Hippocampal formation (tissue), 2 donors: ENCODE measurements at places on chromosomes 12 and 14.
A peak's percentile ranks its signal among the peaks of the same experiment; 100 is the strongest.

- no peak for DNase-seq
Measured at GRCh38 chr12:18716236-18716635, 21.6 kb downstream of the PLCZ1 start.

- DNase-seq = no peak
Measured at GRCh38 chr14:47846008-47846407, 170.6 kb upstream of the MDGA2 start.

DNA sequence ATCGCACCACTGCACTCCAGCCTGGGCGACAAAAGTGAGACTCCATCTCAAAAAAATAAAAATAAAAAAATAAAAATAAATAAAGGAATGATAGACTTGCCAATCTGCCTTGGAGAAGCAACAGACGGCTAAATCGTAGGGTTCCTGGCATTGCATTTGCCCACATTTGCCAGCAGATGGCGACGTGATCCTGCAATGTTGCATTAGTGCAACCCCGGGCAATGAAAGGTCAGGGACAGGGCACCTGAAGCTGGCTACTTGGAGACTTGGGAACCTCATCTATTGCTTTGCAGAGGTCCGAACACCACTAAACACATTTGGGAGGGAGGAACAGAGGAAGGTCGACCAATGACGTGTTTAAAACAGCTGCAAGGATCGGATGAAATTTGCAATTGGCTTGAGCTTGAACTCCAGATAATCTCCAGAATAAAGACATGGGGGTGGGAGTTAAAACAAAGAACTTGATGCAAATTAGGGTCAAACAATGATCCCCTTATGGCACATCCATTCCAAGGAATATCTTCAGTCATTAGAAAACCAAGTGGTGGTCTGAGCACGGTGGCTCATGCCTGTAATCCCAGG, 34.6 kb downstream of the SPRING1 start:
- DNase-seq = peak; percentile 39

GRCh38 chr12:40911676-40912075, 219.4 kb downstream of the CNTN1 start:
- no peak for DNase-seq

DNA sequence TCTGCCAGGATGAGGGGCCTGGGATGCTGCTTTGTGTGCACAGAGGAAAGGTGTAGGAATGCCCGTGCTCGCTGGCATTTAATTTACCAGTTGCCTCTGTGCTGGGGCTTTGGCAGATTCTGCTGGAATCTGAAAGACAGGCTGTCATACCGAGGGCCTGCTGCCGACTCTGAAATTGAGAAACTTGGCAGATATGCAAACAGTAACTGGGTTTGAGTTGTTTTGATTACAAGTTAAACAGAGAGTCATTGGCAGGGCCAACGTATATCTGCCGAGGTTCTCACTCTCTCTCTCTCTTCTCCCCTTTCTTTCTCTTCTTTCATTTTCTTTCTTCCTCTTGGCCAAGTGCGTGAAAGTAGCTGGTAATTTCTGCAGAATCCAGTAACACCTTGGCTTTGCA, 618.7 kb downstream of the VRK1 start:
- DNase-seq = no peak

- no peak for DNase-seq
Measured at GRCh38 chr14:103846543-103847450, 578 bp downstream of the PPP1R13B start.

DNA sequence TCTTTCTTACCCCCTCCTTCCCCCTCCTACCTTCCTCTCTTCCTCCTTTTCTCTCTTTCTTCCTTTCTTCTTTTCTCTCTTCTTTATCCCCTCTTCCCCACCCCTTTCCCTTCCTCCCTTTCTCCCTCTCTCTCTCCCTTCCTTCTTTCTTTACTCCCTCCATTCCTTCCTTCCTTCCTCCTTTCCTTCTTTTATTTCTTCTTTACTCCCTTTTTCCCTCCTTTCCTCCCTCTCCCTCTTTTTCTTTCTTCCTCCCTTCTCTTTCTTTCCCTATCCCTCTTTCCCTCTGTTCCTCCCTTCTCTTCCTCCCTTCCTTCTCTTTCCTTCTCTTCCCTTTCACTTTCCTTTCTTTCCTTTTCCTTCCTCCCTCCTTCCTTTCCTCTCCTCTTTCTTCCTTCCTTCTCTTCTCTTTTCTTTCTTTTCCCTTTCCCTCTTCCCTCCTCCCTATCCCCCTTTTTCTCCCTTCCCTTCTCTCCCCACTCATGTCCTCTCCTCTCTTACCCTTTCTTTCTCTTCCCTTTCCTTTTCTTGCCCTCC, 302.3 kb upstream of the TBX3 start:
- no peak for DNase-seq

DNA sequence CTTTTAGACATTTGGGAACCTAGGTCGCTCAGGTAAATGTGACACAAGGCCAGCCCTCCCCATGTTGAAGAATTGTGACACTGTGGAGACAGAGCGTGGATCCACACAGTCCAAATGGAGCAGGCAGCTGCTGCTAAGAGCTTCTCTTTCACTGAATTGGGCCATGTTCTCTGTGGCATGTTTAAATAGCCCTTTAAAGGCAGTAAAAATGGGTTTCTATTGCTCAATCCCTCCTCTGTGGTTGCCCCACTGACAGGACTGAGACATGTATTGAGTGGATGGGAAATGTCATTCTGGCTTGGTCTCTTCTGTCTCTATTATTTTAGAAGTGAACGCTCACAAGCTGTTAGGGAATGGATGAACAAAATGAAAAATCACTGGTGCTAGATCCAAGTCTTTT, 84.0 kb upstream of the PRICKLE1 start:
- DNase-seq = no peak

- no peak for DNase-seq
Measured at GRCh38 chr12:92928421-92928961, 604 bp downstream of the EEA1 start.

DNA sequence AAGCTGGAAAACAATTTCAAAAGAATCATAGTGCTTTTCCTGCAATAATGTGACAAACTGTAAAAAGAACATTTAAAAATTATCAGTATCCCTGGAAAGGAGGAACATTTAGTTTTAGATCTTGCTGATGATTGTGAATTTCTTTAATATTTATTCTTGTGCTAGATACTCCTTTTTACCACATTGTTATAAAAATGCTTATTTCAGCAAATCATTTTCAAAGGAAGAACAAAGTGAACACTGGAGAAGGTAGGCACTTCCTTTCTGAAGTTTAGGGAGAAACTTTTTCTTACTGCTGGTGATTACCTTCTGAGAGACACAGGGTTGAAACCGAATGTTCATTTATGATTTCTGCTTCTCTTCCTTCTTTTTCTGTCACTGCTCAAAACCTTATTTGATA, 45.1 kb upstream of the C12orf75 start:
- no peak for DNase-seq

- DNase-seq = no peak
Measured at GRCh38 chr14:45253754-45254310, 830 bp upstream of the MIS18BP1 start.

DNA sequence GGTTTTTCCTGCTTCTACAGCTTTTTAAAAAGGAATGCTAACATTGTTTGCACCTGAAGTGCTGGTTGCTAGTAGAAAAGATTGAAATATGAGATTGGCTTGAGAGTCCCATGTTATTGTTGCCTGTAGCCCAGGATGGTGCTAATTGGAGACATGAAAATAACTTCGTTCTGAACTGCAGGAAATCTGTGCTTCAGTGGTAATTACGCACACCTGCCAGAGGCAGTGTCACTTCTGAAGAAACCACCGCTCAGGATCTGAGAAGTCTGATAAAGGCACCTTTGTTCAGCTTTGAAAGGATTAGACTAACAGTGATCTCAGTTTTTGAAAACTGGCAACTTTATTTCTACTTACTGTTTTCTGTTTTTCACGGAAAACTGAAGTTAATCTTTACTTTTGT, 15.5 kb upstream of the ATP6V0A2 start:
- DNase-seq = no peak

DNA sequence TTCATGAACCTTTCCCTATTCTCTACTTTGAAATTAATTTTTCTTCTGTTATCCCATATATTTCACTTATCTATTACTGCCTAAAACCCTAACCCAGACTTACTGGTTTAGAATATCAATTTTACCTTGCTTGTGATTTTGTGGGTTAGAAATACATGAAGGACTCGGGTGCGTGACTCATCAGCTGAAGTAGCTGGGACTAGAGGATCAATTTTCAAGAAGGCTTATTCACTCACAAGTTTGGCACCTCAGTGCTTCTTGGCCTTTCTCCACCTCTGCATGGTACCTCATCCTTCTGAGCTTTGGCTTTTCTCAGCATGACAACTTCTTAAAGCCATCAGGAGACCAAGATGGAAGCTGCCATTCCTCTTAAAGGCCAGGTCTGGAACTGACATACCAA, 57.8 kb downstream of the TMEM117 start:
- no peak for DNase-seq

GRCh38 chr14:105413544-105413886, 6.1 kb upstream of the MTA1 start:
- DNase-seq = no peak

- no peak for DNase-seq
Measured at GRCh38 chr14:69845787-69846186, 33.4 kb upstream of the SMOC1 start.

DNA sequence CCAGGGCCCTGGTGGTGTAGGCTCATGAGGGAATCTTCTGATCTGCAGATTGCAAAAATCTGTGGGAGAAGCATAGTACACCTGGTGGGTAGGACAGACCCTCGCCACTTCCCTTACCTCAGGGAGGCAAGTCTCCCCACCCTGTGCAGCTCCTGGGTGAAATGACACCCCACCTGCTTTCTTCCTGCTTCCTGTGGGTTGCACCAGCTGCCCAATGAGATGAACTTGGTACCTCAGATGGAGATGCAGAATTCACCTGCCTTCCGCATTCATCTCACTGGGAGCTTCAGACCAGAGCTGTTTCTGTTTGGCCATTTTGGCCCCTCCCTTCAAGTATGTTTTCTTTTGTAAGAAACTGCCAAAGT, 4.7 kb downstream of the CLEC2D start:
- DNase-seq = no peak

DNA sequence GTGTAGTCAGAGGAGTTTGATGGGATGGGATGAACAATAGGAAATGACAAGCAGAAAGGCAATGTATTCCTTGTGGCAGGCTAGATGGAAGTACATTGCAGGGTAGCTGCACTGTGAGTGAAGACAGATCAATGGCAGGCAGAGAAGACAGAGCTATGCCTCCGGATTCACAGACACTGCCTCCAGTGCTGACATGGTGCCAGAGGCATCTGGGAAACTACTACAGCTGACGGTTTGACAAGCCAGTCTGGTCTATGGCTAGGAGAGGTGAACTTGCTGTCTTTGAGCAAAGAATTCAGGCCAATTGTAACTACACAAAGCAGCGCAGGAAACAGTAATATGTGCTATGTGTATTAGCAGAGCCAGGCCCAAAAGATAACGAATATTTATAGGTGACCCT, 193.5 kb downstream of the DIO2 start:
- no peak for DNase-seq

- DNase-seq = no peak
Measured at GRCh38 chr12:86349196-86349595, 93.0 kb upstream of the MGAT4C start.

DNA sequence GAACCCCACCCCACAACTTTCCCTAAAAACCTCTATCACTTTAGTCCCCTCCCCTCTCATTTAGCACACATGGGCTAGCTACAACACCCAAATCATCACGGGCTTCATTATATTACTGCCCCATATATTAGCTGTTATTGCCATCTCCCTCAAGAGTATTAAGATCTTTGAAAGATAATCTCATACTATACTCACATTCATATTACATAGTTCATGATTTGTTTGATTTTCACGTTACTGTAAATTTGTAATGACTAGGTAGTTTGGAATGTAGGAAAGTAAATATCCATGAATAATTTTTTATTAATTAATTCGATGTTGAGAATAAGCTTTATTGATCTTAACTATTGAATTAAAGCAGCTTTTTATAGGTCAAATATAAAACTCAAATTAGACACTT, 7.9 kb downstream of the DICER1 start:
- no peak for DNase-seq

DNA sequence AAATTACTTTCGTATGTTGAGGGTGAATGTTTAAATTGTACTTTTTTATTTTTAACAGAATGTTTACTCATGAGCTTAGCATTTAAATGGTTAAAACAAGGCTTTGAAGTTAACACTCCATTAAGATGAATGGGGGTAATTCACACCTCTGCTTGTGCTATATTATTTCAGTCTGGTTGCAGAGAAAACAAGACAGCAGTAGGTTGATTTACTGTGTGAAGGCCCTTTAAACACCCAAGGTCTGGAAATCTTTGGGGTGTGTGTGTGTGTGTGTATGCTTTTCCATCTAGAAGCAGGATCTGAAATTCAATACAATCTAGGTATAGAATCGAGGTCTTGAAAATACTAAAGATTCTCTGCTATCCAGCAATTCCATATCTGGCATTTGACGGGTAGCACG, 83.8 kb downstream of the SLC38A6 start:
- DNase-seq = no peak

DNA sequence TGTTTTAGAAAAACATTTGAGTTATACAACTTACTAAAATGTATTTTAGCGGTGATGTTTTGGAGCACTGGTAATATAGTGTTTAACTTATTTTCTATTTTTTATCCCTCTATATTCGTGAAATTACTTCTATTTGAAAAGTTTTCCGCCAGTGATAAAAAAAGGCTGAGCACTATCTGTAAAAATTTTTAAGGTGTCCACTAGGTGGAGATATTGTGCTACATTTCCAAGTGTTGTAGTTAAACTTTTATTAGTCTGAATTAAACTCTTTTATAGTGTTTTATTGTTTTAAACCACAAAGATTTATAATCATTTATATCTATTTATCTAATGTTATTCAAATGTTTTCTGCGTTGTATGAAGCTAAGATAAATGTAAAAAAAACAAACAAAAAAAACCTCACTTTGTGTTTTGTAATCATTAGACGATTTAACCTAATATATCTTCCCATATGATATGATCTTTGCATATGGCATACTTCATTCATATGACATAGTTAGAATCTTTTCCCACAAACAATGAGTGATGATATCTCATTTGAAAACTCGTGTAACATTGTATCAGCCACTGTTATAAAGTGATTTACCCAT, 11.8 kb downstream of the ALG10B start:
- no peak for DNase-seq

DNA sequence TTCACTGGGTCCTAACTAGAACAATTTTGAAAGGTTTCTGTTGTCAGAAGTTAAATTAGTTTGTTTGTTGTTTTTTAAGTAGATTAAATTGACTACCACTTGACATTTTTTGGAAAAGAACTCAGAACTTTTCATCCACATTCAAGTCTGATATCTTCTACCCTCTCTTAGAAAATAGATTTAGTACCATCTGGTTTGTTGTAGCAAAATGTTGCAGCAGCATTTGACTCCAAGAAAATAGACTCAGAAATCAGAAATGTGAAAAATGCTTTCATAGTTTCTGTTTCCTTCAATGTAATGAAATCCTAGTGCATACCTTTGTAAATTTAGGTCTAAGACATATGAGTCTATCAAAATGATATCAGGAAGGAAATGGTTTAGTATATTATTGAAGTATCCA, 256.3 kb upstream of the CLEC14A start:
- DNase-seq = no peak
